AG20443 (cell line): ENCODE measurements at places on chromosomes 4 and X.

DNA sequence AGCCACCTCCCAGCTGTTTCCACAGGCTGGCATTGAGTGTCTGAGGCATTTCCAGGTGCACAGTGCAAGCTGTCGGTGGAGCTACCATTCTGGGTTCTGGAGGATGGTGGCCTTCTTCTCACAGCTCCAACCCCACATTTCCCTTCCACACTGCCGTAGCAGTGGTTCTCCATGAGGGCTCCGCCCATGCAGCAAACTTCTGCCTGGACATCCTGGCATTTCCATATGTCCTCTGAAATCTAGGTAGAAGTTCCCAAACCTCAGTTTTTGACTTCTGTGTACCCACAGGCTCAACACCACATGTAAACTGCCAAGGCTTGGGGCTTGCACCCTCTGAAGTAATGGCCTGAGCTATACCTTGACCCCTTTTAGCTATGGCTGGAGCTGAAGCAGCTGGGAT is 10.3 kb upstream of the FRMPD4 start:
- DNase-seq = no peak

DNA sequence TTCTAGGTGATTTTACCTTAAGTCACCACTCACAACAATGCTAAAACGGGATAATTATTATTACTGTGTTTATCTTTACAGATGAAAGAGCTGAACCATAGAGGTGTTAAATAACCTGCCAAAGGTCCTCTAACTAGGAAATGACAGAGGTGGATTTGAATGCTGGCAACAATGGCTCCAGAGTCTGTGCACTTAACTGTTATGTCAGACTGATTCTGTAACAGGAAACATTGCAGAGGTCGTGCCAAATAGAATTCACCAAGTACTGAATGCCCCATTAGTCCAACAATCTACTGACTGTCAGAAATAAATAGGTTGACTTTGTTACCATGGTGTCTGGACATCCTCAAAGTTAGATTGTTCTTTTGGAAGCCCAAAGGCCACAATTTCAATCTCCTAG is 20.9 kb upstream of the USP27X start:
- DNase-seq = no peak

DNA sequence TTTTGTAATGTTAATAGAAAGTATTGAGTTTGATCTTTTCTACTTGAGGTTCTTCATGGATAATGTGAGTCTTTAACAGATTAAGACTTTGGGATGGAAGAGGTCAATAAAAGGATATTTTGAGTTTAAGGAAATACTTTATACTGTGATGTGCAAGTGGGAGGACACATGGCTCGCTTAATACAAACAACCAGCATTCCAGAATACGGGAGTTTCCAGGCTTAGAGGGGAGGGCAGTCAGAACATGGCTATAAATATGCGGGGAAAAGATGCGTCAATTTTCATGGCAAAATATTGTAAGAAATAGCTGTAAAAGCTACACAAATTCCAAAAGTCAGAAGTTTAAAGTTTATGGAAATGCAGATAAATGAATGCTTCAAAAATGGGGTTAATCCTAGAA is 192.3 kb downstream of the AASDH start:
- no peak for DNase-seq

- no peak for DNase-seq
Measured at GRCh38 chrX:14027036-14027435, 2.7 kb downstream of the GEMIN8 start.

- no peak for DNase-seq
Measured at GRCh38 chr4:104352211-104352610, 142.5 kb downstream of the CXXC4 start.

DNA sequence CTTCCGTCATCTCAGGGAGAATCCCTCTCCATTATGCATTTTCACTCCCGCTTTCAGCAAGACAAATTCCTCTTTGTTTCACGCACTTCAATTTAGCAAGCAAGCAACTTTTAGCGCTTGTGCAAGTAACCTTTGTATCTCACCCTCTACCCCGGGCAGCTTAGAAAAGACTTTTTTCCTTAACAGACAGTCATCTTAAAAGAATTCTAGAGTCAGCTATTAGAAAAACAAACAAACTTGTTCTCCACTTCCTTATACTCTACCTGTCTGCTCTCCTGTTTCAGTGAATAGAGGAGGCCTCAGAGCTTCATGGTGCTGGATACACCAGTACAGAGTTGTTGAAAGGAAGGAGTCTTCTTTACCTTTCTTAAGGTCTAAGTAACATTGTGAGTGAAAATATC is 12.1 kb downstream of the TIGD2 start:
- no peak for DNase-seq

GRCh38 chr4:73816814-73817213 is 19.7 kb upstream of the CXCL6 start:
- DNase-seq = peak; percentile 68

GRCh38 chr4:99324979-99325378 is 3.8 kb upstream of the ADH1B start:
- peak; percentile 87 for DNase-seq

GRCh38 chrX:7247346-7247745 is 99.4 kb upstream of the PUDP start:
- DNase-seq = no peak

DNA sequence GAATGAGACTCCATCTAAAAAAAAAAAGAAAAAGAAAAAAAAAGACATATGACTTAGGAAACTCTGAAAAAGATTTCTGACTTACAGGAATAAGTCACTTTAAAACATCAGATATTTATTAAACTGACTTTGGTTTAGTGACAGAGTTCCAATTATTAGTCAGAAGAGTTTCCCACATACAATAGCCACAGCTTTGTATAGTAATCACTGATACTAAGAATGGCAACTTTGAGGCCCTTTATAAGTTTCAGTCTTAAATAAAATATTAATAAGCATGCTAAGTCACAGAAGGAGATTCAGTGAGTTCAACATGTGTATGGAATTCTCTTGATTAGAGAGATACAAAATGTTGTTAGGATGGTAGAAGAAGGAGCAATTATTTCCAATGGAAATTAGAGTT is 652.3 kb upstream of the AMOT start:
- no peak for DNase-seq

DNA sequence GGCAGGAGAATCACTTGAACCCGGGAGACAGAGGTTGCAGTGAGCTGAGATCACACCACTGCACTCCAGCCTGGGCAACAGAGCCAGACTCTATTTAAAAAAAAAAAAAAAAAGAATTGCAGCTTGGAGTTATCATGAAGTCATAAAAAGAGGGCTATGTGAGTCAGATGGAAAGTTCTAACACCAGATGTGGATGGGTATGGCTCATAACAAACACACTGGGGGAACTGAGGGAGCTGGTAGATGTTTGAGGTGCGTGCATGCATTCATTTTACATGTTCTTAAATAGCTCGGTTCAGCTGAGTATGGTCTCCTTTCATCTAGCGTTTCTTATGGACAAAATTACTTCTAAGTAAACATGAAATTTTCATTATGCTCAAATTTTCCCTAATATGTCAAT is 11.7 kb downstream of the TRMT2B start:
- peak; percentile 7 for DNase-seq

GRCh38 chr4:15182600-15183220 is 180.4 kb downstream of the CPEB2 start:
- DNase-seq = no peak

DNA sequence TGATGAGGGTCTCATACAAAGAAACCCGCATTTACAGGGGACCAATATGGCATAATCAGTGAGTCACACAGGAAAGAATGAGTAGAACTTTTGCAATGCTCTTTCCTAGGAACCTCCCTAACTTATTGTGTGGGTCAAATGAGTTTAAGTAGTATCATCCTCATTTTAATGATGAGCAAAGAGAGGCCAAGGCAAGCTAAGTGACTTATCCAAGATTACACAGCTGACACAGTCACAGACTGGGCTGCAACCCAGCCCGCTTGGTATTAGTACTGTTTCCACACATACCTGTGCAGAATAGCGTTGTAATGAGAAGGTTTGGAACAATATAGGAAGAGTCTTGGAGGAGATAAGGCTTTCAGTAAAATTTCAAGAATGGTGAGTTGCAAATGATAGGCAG is 91.0 kb upstream of the PPP1R2C start:
- no peak for DNase-seq

GRCh38 chr4:161466316-161466715 is 697.5 kb downstream of the FSTL5 start:
- no peak for DNase-seq

- no peak for DNase-seq
Measured at GRCh38 chr4:123216946-123217345, 179.6 kb upstream of the SPRY1 start.

DNA sequence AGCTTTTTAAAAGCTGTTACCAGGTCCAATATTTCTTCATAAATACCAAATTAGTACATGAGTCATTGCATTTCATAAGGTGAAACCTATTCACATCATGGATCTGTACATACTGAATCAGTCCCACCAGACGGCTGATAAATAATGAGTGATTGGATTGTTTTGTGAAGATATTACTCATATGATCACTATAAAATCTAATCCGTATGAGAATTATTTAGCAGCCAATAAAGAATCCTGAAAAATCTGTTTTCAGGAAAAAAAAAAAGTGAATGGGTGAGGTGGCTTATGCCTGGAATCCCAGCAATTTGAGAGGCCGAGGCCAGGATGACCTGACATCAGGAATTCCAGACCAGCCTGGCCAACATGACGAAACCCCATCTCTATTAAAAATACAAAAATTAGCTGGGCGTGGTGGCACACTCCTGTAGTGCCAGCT is 438.1 kb downstream of the INPP4B start:
- peak; percentile 27 for DNase-seq

- DNase-seq = no peak
Measured at GRCh38 chr4:123503698-123504363, 107.2 kb downstream of the SPRY1 start.

GRCh38 chr4:154349829-154350228 is 141.8 kb downstream of the DCHS2 start:
- DNase-seq = no peak

DNA sequence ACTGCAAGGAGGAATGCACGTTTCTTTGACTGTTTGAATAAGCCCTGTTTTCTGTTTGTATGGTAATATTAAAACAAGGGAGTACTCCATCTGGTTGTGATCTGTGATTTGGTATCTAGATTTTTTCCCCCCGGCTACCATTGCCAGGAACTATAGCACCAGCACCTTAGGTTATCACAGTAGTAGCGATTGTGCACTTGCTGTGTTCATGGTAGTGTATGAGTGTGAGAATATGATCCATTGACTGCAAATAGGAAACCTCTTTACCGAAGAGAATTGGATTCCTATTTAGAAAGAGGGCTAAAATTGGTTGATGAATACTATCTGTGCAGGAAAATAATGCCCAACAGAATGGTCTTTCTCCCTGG is 69.9 kb downstream of the LARP7 start:
- DNase-seq = no peak

DNA sequence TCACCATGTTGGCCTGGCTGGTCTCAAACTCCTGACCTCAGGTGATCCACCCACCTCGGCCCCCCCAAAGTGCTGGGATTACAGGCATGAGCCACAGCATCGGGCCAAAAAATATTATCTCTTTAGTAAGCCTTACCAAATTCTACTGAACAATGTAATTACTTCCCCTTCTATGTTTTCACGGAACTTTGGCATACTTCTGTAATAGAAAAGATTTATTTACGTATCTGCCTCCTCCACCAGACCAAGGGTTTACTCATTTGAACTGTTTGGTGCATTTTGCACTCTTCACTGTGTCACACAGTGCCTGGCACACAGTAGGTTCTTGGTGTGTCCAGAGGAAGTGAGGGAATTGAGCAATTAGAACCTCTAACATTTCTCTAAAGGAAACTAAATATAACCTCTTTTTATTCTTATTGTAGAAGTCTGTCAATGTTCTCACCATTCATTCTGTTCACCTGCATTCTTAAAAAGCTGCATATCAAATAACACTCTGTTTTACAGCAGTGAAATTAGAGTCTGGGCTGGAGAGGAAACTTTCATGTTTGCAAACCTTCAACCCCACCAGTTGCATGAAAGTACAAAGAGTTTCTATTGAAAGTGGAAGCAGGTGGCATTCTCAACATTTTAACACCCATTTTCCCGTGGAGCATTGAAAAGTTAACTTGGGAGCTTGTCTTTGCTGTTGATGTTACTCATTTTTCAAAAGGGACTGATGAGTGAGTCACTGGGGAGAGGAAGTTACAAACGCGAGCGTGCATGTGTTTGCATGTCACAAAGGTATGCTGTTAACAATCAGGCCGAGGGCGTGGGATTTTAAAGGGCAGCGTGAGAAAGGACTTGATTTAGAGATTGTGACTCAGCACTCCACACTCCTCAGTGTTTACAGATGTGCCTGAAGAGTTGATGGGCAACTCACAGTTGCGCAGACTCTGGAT is 314.1 kb downstream of the STK32B start:
- peak; percentile 78 for DNase-seq

DNA sequence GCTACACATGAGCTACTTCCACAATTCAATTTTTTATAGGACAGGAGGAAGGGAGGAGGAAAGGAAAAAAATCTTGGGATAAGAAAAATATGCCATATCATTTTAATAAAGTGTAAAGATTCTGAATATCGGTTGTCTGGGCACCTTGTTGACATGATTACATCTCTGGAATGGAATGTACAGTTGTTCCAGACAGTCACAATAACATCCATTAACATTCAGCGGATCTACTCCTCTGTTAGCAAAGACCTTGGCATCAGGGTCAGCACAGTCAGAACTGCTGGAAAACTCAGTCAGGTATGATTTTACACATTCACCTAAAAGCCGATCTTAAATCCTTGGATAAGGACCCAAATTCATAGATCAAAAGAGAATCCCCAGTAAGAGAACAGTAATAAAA is 85.4 kb upstream of the ARMCX2 start:
- DNase-seq = no peak

- DNase-seq = no peak
Measured at GRCh38 chrX:16885628-16886027, 15.5 kb upstream of the RBBP7 start.

DNA sequence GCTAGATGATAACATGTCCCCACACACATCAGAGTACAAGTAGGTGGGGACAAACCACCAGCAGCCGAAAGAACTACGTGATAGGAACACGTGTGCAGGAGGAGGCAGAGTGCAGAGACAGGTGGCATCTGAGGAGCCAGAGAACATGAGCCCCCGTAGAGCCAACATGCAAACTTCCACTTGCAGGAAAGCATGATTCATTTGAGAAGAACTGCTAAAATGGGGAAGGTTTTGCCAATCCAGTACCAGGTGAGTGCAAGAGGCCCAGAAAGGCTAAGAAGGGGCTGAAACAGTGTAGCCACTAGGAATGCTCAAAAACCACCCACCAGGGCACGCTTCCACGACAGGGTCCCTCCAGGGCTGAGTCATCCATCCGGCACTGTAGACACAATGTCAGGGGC is 149.8 kb upstream of the TENM3 start:
- DNase-seq = no peak

DNA sequence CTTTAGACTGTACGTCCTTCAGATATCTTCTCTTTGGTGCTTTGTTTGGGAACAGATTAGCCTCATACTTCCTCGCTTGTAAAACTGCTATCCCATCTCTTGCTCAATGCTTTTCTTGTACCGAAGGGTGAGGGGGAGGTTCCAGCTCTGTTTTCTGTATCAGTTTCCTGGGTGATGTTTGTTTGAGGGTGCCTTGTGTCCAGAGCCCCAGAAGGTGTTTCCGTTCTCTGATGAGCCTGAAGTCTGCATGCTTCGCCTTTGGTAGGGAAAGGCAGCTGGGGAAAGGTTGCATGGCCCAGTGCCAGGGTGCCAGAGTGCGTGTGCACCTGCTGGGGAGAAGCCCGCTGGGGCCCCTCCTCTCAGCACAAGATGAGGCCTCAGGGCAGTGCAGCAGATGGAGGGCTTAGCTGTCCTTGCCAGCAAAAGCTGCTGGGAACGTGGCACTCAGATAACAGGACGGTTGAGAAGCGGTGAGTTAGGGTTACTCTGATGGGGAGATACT is 73.7 kb downstream of the TBL1X start:
- DNase-seq = no peak
